Astrocyte (in vitro differentiated cells and primary cell): ENCODE measurements at places on chromosomes 13 and 19. TPM values are rescaled to one million over a fixed set of nuclear protein-coding genes. Genes with fewer than 3 reads are reported as not detected.

RAB4B gene
- 18.8 and 21.0 TPM in 2 replicates for total RNA-seq

IGFL3 gene
- total RNA-seq, result 93.5 and 127 TPM in 2 replicates

PGLYRP1 gene
- not detected in 2 replicates for total RNA-seq

URAD gene
- not detected in 2 replicates for total RNA-seq

S1PR5 gene
- 1.00 and 1.1 TPM in 2 replicates for total RNA-seq

KCNJ14 gene
- total RNA-seq, result 1.4 TPM in 2 replicates

DNA sequence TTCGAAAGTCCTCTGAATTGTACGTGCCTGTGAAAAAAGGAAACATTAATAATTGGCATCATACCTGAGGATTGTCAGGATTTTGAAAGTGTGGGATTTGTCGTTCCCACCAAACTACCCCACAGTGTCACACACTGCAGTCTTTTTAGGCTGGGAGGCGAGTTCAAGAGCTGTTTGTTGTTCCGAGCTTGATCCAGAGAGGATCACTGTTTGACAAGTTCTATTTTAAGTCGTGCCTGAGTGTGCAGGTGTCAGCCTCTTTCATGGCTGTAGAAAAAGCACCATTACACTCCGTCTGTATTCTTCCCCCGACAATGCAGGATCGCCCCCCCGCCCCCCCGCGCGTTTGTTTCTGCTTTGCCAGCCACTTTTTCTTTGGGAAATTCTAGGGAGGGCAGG lies 635 bp upstream of the NBEA start:
- no peak for DNase-seq

- DNase-seq, result no peak
Observed at GRCh38 chr19:12873891-12874745, 7.1 kb downstream of the DNASE2 start.

GRCh38 chr19:8413629-8413995 lies 507 bp downstream of the MARCHF2 start:
- no peak for DNase-seq

DNA sequence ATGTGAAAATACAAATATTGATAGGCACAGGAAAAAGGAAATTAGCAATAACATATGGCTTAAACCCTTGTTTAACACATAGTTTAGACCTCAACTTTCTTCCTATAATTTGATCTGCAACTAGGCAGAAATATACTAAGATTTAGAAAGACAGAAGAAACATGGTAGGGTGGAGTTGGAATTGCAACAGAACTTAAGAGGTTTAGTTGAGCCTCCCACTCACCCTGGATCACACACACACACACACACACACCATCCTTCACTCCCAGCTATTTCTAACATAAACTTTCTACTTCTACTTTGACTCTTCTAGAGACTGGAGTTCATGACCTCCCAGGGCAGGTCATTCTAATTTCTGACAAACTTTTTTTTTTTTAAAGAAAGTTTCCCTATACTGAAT lies 47.4 kb downstream of the FLT3 start:
- no peak for DNase-seq

- DNase-seq, result no peak
Observed at GRCh38 chr13:74758188-74758587, 624.0 kb upstream of the KLF12 start.

GRCh38 chr13:20370815-20371421 lies 138.8 kb upstream of the GJB6 start:
- DNase-seq, result no peak

- no peak for DNase-seq
Observed at GRCh38 chr13:110528911-110529310, 32.6 kb downstream of the RAB20 start.

GRCh38 chr13:30319655-30320054 lies 12.3 kb upstream of the KATNAL1 start:
- no peak for DNase-seq
